ENCODE measurements at places on chromosomes 11 and 22. TPM values are rescaled to one million over a fixed set of nuclear protein-coding genes. Genes with fewer than 3 reads are reported as not detected.

The CD3D gene
- total RNA-seq = not detected

DNA sequence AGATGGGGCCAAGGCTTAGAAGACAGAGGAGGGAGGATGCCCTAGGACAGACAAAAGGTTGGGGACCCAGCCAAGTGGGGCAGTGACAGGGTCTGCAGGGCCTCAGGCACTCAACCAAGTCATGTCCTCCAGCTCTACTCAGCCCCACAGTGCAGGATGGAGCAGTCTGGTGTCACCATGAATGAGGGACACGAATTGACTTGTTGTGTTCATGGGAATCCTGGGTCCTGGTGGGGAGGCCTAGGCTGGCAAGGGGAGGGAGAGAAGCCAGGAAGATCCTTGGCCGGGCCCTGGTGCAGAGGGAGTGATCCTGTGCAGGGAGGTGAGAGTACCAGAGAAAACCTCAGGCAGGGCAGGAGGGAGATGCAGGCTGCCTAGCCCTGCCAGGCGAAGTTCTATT lies 12.0 kb downstream of the P2RY6 start:
- H3K4me3 ChIP-seq = no peak overlapping the region
- H3K27me3 ChIP-seq = peaks cover 9% of the 10 kb centered on the region
- H3K27ac ChIP-seq = no peak overlapping the region
- no peak for DNase-seq
- peaks cover 10% of the 10 kb centered on the region for H3K4me1 ChIP-seq
- no peaks in the 10 kb centered on the region for H3K36me3 ChIP-seq

DNA sequence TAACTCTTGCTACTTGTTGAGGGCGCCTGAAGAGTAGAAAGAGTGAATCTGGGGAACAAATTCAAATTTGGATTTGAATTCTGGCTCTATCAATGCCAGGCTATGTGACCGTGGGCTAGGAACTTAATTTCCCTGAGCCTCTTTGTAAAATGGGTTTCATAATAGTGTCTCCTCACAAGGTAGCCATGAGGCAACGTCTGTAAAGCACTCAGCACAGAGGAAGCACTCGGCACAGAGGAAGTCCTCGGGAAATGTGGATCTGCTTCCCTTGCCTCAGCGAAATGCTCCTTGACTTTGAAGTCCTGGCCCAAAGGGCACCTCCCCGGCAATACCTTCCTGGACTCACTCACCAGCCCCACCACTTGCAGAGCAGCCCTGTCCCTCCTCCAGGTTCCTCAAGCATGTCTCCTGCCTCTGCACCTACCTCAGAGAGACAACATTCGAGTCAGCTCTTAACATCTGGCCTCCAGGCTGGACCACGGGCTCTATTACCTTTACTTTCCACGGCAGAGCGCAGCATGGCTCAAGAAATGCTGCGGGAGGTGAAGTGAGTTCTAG lies 17.7 kb downstream of the CD6 start:
- H3K27ac ChIP-seq = no peak overlapping the region
- H3K4me1 ChIP-seq = peaks cover 12% of the 10 kb centered on the region
- H3K27me3 ChIP-seq = no peaks in the 10 kb centered on the region
- H3K36me3 ChIP-seq = no peaks in the 10 kb centered on the region
- no peak for DNase-seq
- no peak overlapping the region for H3K4me3 ChIP-seq

DNA sequence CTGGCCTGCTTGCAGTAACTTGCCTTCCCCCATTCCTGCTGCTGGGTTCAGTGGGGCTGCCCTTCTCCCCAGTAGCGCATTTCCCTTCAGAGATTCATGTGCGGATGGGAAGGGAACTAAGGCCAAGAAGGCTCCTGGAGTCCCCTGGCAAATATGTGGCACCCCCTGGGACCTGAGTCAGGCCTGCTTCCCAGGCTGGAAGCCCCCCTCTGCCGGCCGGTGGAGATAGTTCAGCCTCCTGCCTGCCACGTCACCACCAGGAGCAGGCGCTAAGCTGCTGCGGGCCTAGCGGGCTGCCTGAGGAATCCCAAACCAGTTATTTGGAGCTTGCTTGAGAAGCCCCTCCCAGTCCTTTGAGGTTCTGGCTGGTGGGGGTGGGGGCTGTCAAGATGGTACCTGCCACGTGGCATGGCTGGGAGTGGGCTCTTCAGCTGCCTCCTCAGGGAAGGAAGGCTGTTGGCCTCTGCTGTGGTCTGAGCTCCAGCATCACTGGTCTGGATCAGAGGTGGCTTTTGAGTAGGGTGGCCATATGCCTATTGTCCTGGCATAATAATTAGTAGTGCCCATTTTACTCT lies 2.0 kb downstream of the SERPINH1 start:
- peak overlapping the region; percentile 96 for H3K4me3 ChIP-seq
- H3K4me1 ChIP-seq = peaks cover 19% of the 10 kb centered on the region
- peaks cover 10% of the 10 kb centered on the region for H3K27me3 ChIP-seq
- DNase-seq = peak; percentile 90
- peak overlapping the region; percentile 100 for H3K27ac ChIP-seq

The SYTL2 gene
- 4.0 TPM for total RNA-seq

- H3K4me3 ChIP-seq = no peak overlapping the region
- peak overlapping the region; percentile 44 for H3K27ac ChIP-seq
- peaks cover 50% of the 10 kb centered on the region for H3K4me1 ChIP-seq
- peaks cover 2% of the 10 kb centered on the region for H3K27me3 ChIP-seq
- no peaks in the 10 kb centered on the region for H3K36me3 ChIP-seq
These were observed 55.0 kb downstream of the ARHGAP42 start for GRCh38 chr11:100741866-100742625.

DNA sequence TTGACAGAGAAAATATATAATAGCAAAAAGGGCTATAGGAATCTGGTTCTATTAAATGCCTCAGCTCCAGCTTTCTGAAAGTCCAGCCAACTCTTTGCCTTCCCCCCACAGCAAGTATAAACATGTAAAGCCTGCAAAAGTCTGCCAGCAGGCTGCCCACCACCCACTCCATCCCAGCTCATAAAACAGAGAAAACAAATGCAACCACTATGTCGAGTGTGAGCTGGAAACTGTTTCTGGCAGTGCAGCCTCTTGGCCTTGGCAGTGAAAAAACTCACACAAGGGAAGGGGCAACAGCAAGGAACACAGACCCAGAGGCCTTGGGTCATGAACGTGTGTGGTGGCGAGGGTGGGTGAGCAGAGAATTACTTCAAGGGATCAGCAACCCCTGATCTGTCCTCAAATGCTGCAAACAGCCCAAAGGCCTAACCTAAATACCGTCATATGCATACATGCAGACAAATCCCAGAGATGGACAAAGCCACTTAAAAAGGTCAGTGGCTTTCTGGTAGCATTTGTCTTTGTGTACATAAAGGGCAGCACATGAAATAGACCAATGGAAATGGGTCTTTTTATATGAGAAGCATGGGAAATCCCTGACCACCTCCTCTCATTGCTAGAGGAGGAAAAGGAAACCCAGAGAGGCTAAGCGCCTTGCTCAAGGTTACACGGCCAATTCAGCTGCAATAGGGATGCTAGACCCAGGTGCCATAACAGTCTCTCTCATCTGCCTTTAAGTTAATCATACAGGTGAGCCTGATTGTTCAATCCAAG lies 74.8 kb downstream of the NAT10 start:
- no peak overlapping the region for H3K4me3 ChIP-seq
- H3K27me3 ChIP-seq = no peaks in the 10 kb centered on the region
- no peak overlapping the region for H3K27ac ChIP-seq
- H3K4me1 ChIP-seq = peaks cover 6% of the 10 kb centered on the region
- no peak for DNase-seq

GRCh38 chr11:61963282-61964057 lies 4.0 kb downstream of the FTH1 start:
- H3K36me3 ChIP-seq = peaks cover 17% of the 10 kb centered on the region
- H3K27ac ChIP-seq = no peak overlapping the region
- H3K4me1 ChIP-seq = peaks cover 6% of the 10 kb centered on the region

DNA sequence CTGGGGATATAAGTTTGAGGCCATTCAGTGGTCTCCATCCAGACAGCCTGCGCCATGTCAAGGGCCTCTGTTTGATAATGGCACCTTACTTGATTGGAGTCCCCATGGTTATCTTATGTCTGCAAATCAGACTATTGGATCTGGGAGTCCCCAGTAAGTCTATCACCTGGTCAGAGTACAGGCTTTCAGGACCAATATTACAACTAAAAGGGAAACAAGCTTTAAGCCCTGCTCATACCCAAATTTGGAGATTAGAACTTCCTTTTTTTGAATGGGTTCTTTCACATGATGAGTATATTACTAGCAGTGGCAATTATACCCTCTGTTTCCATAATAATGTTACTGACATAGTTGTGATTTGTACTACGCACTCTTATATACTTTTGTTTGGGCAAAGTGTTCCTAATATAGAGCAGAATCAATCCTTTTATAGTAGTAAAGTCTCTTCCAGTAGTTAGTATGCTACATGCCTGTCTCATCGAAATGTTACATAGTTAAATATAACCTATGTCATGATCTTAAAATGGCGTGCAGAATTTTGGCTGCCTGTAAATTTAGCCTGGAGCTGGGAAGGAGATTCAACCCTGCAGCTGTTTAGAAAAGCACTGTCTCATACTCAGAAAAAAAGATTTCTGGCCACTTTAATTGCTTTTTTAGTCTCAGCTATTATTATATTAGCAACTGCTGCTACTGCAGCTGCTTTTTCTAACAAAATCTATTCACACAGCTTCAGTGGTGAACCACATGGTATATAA lies 4.9 kb downstream of the MS4A15 start:
- no peak overlapping the region for H3K4me3 ChIP-seq
- no peak for DNase-seq
- no peaks in the 10 kb centered on the region for H3K36me3 ChIP-seq

The OPCML gene
- 0.61 TPM for total RNA-seq

DNA sequence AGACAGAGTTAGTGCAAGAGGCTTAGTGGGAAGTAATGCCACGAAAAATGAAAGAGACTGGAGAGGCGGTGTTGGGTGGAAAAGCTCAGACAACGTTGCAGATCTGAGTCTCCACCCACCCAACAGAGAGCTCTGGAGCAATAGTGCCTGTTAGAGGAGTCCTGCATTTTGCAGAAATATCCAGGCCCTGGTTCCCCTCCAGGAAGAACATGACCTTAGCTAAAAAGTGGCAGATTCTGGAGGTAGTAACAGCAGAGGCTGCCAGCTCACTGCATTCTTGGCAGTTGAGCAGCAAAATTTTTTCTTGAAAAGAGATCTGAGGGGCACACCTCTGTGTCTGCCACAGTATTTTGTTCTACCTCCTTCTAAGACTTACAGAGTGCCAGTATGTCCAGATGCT lies 27.7 kb upstream of the BIRC3 start:
- no peaks in the 10 kb centered on the region for H3K4me1 ChIP-seq
- no peak for DNase-seq
- no peaks in the 10 kb centered on the region for H3K36me3 ChIP-seq
- H3K27ac ChIP-seq = no peak overlapping the region
- H3K27me3 ChIP-seq = no peaks in the 10 kb centered on the region

GRCh38 chr11:2092956-2093412 lies 46.2 kb downstream of the IGF2 start:
- H3K4me1 ChIP-seq = no peaks in the 10 kb centered on the region
- no peak overlapping the region for H3K4me3 ChIP-seq
- peaks cover 5% of the 10 kb centered on the region for H3K36me3 ChIP-seq
- no peak overlapping the region for H3K27ac ChIP-seq

DNA sequence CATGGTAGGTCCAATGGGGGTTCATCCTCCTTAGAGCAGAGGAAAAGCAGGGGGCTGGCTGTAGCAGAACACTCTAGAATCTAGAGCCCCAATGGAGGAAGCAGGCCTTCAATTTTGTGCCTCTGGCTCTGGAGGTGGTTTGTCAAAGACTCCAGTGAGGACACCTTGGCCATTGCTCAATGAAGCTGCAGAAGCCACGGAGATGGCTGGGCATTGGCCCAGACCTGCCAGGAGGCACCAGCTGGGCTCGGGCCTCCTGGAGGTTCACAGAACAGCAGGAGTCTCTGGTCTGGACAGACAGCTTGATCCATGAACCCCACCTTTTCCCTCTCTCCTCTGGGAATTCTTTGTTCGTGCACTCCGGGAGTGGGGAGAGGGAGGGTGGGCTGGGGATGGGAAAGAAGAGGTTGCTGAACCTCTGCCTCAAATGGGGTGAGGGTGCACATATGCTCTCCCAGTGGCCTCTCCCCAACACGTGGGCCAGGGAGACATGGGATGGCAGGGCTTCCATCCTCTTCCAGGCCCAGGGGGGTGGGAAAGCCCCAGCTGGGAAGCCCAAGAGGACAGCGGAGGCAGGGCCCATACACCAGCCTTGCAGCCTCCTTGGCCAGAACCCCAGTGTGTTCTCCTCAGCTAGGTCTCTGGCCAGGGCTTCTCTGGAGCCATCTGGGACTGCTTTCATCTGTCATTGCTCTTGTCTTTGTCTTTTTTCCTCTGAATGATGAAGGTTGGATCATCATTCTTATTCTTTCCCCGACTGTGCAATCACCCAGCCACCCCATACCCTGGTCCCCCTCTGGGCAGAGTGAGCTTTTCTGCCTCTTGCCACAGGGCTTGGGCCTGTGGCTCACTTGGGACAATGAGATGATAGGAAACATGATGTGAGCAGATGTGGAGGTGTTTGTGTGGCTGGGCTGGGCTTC lies 1019.4 kb downstream of the BRD1 start:
- no peaks in the 10 kb centered on the region for H3K36me3 ChIP-seq
- DNase-seq = no peak
- no peak overlapping the region for H3K4me3 ChIP-seq
- H3K27me3 ChIP-seq = peaks cover 9% of the 10 kb centered on the region

The PRR33 gene
- total RNA-seq = not detected

- no peak overlapping the region for H3K27ac ChIP-seq
- H3K4me1 ChIP-seq = peaks cover 41% of the 10 kb centered on the region
- no peak for DNase-seq
- H3K27me3 ChIP-seq = peaks cover 2% of the 10 kb centered on the region
- H3K4me3 ChIP-seq = peak overlapping the region; percentile 43
These were observed 5.1 kb downstream of the DGCR2 start for GRCh38 chr22:19117111-19117512.

The OVCH2 gene
- not detected for total RNA-seq

DNA sequence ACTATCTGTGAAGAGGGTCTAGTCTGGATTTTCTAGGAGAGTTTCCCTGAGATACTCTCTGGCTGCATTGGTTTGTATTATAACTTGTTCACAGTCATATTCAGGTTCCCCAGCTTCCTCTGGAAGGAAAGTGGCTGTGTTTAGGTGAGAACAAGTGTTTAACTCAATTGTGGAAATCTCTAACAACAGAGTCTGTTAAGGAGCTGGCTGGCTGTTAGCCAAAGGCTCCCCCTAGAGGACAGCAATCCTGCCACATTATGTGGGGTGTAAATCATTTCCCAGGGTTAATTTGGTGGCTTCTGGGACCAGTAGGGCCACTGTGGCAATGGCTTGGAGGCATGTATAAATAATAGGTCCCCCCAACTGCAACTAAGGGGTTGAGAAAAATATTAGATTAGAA lies 18.4 kb downstream of the MS4A6E start:
- H3K27me3 ChIP-seq = no peaks in the 10 kb centered on the region
- H3K4me1 ChIP-seq = no peaks in the 10 kb centered on the region
- no peaks in the 10 kb centered on the region for H3K36me3 ChIP-seq
- H3K27ac ChIP-seq = no peak overlapping the region
- no peak overlapping the region for H3K4me3 ChIP-seq

GRCh38 chr22:42169055-42169469 lies 38.5 kb upstream of the CYP2D6 start:
- H3K4me3 ChIP-seq = peak overlapping the region; percentile 20
- peak; percentile 85 for DNase-seq
- peaks cover 6% of the 10 kb centered on the region for H3K36me3 ChIP-seq
- H3K4me1 ChIP-seq = peaks cover 42% of the 10 kb centered on the region
